Mesenchymal stem cell (in vitro differentiated cells and primary cell): ENCODE measurements at places on chromosomes 4 and X.

- no peak for DNase-seq
Observed at GRCh38 chr4:138692411-138692810, 323.2 kb upstream of the NOCT start.

GRCh38 chr4:107631560-107631959 is 88.5 kb downstream of the PAPSS1 start:
- DNase-seq: no peak

DNA sequence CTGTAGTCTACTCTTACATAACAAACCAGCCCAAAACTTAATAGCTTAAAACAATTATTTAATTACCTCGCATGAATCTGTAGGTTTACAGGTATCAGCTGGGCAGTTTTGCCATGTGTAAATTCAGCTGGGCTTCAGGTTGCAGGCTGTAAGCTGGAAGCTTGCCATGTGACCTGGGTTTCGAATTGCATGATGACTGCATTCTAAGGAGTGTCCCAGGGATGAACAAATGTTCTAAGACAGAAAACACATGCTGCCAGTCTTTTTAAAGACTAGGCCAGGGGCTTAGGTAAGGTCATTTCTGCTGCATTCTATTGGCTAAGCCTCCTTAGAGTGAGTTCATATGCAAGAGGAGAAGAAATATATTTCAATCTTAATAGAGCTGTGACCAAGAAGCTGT is 44.8 kb downstream of the GRIA2 start:
- no peak for DNase-seq

GRCh38 chr4:31328932-31329331 is 608.8 kb downstream of the PCDH7 start:
- DNase-seq: no peak

GRCh38 chr4:14920759-14921320 is 81.4 kb upstream of the CPEB2 start:
- DNase-seq: no peak

DNA sequence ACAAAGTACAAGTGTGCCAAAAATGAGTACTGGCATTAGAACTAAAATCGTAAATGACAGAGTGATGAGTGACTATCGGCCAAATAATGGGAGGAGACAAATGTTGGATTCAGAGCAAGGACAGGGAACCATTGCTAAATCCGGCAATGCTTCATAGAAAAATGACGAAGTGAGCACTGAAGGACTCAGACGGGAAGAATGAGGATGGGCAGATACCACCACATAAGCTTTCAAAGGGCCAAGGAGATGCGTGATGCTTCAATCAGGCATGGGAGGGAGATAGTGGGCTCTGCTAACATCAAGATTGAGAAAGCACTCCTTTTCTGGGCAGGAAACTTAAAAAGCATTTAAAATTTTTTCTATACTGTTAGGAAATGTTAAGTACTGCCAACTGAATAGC is 21.6 kb downstream of the RBBP7 start:
- DNase-seq: no peak

GRCh38 chr4:138562544-138562991 is 320.4 kb upstream of the SLC7A11 start:
- peak; percentile 74 for DNase-seq

DNA sequence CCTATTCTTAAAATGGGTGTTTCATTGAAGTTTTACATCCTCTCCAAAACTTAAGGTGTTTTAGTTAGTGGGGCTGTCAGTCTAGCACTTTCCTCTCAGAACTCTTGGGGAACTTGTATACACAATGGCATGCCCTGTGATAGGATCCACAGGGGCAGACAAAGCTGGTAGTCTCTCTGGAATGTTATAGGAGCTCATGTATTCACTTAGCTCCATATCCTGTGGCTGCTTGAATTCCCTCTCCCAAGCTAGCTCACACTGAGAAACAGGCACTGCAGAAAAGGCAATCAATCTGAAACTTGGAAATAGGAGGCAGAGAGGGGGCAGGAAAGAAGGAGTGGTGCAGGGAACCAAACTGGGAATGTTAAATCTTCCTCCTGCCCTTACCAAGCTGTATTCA is 26.3 kb upstream of the ARMCX2 start:
- DNase-seq: no peak

- peak; percentile 78 for DNase-seq
Observed at GRCh38 chrX:109714340-109714958, 18.6 kb downstream of the ACSL4 start.

- peak; percentile 60 for DNase-seq
Observed at GRCh38 chr4:120922381-120923206, at the start of gene PRDM5. TSS of gene PRDM5 (minus strand) at chr4:120922726. CDS start at chr4:120922608, 118 bp downstream.

DNA sequence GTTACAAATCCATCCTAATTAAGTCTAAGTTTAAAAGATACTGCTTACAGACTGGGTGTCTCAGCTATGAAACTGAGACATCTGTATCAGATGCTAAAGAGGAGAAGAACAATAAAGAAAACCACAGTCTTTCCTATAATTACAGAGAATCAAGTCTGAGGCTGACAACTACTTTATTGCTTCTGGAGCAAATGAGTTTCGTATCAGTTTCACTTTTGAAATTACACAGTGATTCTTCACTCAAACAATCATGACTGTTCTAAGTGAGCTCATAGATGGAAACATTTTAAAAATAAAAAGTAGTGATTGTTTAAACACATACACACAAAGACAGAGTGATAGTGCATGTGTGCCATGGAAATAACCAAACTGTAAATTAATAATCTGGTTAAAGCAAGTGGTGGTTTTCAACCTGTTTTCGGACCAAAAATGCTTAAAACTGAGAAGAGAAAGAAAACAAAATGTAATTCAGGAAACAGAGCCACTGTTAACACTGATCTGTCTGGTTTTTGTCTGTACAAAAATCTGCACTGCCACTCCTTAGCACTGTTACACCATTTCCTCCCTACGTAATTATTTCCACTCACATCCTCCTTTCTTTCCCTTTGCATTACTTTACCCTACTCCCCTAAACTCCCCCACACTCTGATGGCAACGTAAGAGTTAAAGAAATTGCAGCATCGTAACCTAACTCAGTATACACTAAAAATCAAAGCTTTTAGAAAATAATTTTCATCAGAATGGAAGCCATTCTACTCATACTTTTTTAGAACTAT is 12.5 kb downstream of the RFC1 start:
- peak; percentile 82 for DNase-seq

GRCh38 chrX:13774696-13775095 is 40.1 kb downstream of the OFD1 start:
- no peak for DNase-seq
